Stimulated activated CD4-positive, alpha-beta T cell treated with anti-CD3 and anti-CD28 coated beads, Interleukin-15, amount 100 ng/mL, for 1 hour (primary cell): ENCODE measurements at places on chromosomes 11 and 22.
A peak's percentile ranks its signal among the peaks of the same experiment; 100 is the strongest.

- no peak for DNase-seq
Observed at GRCh38 chr11:112652786-112653390, 308.3 kb upstream of the NCAM1 start.

GRCh38 chr22:23356094-23356493 is 175.8 kb downstream of the BCR start:
- DNase-seq, result no peak

- no peak for DNase-seq
Observed at GRCh38 chr11:33874433-33874832, 17.4 kb downstream of the LMO2 start.

DNA sequence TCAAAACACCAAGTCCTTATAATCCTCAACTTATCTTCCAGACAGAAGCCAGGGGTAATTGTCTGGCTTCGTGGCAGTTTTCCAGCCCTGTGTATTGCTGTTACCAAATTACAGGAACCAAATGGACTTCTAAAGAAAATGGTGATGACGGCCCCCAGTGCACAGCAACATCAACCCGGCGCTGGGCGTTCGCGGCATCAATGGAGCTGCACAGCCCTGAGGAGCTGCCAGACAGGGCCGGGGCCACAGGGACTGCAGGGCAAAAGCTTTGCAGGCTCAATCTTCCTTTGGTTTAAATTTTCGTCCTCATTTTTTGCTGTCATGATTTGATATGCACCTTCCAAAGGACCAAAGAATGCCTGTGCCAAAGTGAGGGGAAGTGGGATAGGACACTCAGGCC is 292.5 kb downstream of the BRD1 start:
- no peak for DNase-seq

- no peak for DNase-seq
Observed at GRCh38 chr11:27118949-27119348, 78.3 kb downstream of the BBOX1 start.

DNA sequence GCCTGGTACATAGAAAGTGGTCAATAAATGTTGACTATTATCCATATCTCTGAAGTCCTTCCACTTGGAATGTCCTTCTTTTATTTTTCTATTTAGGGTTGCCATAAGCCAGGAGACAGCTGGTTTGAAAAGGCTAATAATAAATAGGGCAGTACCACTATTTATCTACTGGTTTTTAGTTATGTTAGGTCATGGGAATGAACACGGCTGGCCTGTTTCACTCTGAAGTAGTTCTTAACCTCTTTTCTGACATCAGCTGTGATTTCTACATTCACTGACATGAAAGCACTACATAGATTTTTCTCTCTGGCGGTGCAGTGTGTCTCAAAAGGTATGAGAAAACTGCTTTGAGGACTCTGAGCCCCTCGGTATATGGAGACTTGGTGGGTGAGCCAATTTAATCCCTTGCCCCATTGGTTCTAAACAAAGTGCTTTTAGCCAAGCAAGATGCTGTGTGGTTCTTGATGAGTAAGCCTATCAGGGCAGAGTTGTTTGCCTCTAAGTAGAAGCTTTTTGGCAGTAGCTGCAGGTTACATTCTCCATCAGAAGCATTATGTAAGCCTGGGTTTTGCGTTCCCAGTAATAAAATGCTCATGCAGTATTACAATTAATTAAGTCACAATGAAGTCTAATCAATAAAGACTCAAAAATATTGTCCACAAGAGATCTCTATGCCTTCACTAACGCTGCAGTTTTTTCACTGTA is 48.7 kb upstream of the APOA1 start:
- no peak for DNase-seq

- DNase-seq, result peak; percentile 73
Observed at GRCh38 chr11:60831143-60831500, 10.8 kb upstream of the CCDC86 start.

- no peak for DNase-seq
Observed at GRCh38 chr11:34302046-34302921, 55.5 kb downstream of the ABTB2 start.

DNA sequence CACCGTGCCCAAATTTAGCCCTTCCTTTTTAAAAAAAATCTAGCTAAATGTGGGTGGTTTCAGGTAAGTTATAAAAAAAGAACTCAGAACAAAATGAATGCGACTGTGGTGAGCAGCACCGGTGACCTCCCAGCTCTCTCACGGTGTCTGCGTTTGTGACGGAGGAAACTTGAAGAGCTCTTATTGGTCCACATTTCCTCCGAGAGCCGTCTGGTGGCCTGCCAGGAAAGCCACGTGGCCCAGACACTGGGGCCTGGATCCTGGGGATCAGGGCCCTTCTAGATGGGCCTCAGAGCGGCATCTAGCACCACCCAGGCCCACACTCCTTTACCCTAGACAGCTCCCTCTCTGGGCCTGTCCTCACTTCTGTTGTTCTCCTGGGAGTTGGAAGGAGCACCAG is 39.5 kb downstream of the B3GAT1 start:
- DNase-seq, result no peak

DNA sequence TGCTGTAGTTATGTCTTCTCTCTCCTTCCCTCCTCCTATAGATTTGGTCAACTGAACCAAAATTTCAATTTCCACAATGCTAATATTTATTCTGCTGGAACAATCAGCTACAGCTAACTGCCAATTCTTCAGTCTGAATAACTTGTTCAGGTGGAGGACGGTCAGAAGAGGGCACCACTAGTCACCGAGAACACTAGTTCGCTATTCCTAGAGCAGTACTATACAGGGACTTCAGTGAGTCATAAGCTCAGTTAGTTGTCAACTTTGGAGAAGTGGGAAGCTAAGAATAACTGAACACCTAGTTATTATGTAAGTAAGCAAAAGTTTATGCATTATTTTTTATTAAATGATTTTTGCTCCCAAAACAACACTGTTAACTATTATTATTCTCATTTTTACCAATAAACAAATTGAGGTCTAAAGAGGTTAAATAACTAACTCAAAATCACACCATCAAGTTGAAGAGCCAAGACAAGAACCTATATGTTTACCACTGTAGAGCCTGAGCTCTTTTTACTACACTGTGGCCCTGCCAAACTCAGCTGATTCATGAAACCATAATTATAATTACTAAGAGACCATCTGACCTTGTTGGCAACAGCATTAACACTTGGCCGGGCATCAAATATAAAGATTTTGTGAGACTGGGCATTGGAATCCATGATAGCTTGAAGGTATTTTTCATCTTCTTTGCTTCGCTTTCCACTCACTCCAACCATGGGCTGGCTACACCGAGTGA is 59.0 kb downstream of the CEP57 start:
- DNase-seq, result no peak
